ENCODE measurements at places on chromosomes 16 and 17.

GRCh38 chr17:36485027-36485426 is 1.5 kb upstream of the ZNHIT3 start:
- DNase-seq = no peak

- DNase-seq = peak; percentile 84
These were observed 2.7 kb downstream of the CETP start for GRCh38 chr16:56964243-56965148.

DNA sequence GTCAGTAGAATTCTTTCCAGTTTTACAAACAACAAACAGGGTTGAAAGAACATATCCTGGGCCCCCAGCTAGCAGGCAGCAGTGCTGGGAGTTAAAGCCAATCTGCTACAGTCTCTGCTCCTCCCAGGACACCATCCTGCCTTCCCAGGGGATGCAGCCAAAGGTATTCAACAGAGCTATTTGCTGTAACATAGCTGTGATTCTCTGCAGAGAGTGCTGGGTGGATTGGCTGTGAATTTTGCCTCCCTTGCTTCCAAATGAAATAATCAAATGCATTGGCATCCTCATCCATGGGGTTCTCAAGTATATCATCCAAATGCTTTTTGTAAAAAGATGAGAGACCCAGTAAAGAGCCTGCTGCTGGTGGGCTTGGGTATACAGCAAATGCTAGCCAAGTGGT is 124.3 kb downstream of the NPIPB5 start:
- DNase-seq = no peak

GRCh38 chr16:26645614-26646013 is 421.1 kb upstream of the C16orf82 start:
- DNase-seq = no peak

DNA sequence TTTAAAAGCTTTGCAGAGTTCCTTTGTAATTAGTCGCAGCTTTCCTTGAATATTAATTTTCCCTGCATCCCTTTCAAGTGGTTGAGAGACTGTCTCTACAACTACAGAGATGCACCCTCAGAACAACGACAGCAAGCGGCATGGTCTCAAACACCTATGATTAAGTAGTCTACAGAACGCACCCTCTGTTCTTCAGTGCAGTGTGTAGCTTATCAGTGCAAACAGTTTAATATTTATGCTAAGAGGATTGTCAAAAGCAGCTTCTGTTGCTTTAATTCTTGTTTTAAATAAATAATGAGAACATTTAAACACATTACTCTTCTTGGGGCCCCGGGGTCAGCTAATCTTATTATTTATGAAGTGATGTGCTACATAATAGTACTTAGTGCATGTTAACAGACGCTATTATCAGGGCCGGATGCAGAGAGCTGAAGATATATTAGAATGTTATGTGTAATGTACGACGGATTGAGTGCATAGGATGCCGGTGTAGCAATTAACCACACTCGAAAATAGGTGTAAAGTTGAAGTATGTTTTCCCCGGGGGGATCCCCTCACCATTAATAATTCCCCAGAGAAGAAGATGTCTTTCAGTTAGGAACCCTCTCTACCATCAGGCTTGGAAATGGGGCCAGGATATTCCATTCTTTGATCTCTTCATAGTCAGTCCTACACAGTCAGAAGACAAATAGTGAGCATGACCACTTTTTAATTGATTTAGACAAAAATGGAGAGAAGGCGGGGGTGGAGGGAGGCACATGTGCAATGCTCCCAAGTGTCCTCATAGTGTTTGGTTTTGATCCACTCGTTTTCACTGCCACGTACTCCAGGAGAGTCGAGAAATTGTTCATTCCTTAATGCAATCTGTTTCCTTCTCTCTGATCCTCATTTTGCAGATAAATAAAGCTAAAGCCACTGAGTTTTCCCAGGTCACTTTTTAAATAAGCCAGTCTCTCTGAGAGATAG is 176.3 kb downstream of the IRX3 start:
- DNase-seq = no peak

GRCh38 chr17:50148226-50149090 is 2.0 kb downstream of the PPP1R9B start:
- peak; percentile 53 for DNase-seq

GRCh38 chr17:74280093-74280513 is 6.1 kb downstream of the DNAI2 start:
- no peak for DNase-seq

GRCh38 chr16:62814891-62815290 is 778.7 kb upstream of the CDH8 start:
- DNase-seq = no peak

DNA sequence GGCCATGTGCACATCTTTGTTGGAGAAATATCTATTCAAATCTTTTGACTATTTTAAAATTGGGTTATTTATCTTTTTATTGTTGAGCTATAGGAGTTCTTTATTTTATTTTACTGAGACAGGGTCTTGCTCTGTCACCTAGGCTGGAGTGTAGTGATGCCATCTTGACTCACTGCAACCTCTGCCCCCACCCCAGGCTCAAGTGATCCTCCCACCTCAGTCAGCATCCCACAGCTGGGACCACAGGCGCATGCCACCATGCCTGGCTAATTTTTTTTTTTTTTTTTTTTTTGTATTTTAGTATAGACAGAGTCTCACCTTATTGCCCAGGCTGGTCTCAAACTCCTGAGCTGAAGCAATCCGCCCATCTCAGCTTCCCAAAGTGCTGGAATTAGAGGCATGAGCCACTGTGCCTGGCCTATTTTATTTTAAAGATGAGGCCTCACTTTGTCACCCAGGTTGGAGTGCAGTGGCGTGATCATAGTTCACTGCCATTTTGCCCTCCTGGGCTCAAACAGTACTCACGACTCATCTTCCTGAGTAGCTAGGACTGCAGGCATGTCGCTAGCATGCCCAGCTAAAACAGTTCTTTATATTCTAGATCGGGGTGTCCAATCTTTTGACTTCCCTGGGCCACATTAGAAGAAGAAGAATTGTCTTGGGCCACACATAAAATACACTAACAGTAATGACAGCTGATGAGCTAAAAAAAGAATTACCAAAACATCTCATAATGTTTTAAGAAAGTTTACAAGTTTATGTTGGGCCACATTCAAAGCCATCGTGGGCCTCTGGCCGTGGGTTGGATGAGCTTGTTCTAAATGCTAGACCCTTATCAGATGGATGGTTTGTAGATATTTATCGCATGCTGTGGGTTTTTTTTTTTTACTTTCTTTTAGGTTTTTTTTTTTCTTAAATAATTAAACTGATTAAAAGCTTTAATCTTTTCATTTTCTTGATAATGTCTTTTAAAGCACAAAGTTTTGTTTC is 13.7 kb downstream of the TENT4B start:
- DNase-seq = no peak

DNA sequence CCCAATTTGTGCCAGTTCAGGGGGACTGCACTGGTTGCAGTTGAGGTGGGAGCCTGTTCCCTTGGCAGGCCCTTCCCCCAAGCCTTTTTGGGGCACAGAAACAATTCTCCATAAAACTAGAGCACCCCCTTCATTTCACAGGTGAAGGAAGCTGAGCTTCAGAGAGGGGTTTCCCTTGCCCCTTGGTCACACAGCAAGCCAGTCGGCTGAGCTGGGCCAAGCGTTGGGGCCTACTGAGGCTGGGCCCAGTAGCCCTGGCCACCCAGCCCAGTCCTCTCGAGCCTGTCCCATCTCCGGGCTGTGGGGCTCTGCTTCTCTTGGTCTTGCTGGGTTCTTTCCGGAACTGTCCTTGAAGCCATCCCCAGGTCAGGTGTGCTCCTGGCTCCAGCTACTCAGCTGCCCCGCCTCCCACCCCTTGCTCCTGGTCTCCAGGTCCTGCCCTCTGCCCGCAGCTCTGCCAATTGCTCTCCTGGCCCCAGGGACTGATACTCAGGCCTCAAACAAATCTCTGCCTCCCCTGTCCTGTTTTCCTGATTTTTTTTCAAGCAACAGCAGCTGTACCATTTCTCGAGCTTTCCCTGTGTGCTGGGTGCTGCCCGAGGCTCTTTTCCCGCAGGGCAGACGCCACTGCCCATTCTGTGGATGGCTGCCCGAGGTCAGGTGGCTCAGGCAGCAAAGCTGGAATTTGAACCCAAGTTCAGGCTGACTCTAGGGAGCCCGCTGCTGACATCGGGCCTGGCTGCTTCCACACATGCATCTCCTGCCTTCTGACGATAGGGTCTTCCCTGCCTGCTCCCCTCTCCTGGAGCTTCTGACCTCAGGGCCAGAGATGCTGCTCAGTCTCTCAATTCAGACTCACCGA is 87.4 kb upstream of the NKD1 start:
- DNase-seq = no peak

- no peak for DNase-seq
These were observed 47.1 kb downstream of the ABAT start for GRCh38 chr16:8721336-8722024.

DNA sequence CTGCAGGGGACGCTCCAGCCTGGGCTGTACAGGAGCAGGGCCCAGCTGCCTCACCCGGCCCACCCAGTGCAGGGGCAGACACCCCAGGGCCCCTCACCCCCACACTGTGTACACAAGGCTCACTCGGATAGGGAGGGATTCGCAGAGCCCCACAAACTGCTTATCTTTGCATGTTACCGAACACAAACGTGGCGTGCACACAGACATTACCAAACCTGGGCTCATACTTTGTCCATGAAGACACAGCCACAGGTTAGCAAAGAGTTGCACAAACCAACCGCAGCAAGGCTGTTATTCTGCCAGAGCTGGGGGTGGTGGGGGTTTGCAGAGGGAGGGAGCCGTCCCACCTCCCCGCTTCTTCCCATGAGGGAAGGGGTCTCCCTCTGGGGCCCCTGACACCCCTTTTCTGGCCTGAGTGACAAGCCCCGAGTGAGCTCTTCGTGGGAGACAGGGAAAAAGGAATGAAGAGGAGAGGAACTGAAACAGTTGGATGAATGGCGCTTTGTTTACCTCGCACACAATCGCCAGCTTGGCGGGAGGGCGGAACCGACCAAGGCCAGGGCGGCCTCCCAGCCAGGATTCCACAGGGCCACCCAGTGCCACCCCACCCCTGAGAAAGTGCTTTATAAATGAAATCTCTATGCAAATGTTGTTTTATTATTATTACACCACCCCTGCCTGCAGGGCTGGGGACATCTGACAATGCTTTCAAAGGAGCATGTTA is 434 bp upstream of the CPSF4L start:
- no peak for DNase-seq

- no peak for DNase-seq
These were observed 584 bp upstream of the STAT5B start for GRCh38 chr17:42276609-42277341.

DNA sequence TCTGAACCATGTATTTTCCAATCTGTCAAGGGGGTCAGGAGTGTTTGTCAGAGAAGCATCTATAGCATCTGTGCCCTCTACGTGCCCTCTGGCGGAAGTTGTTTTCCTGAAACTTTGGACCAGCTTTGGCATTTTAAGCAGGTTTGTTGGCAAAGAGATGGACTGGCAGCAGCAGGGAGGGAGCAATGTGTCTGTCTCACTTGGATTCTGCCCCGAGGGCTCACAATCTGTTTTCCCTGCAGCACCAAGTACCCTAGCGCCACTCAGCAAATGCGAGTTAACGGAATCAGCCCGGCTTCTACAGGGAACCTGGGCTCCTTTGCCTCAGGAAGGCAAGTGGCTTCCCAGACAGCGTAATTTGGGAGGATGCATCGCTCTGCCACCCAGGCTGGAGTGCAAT is 17.4 kb downstream of the DUSP14 start:
- no peak for DNase-seq

GRCh38 chr17:81712468-81713003 is 452 bp downstream of the SLC25A10 start:
- no peak for DNase-seq

DNA sequence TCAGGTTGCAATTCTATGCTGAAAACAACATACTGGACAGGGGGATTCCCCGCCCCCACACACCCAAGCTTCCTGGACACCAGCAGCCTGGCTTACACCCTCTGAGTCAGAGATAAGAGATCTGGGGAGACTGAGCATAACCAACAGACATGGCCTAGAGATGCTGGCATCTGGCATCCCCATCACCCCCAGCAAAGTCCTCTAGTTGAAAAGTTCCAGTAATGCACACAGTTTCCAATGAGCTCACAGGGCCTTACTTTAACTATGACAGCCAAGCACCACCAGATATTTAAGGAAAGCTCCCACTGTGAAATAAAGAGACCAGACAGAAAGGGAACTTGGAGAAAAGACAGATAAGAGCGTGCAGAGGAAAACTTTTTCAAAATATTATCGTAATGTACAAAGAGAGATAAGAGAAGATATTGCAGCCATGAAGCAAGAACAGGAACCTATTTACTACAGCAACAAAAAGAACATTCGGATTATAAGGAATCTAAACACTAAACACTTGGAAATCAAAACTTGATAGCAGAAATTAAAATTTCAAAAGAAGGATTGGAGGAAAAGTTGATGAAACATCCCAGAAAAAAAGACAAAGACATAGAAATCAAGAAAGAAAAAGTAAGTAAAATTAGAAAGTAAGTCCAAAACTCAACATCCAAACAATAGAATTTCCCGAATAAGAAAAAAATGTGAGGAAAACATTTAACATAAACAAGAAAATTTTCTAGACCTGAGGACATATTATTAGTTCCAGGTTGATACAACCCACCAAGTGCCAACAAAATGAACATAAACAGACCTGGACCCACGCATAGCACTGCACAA is 17.2 kb upstream of the ALOX15 start:
- DNase-seq = no peak

GRCh38 chr17:9239246-9239792 is 218.0 kb downstream of the NTN1 start:
- DNase-seq = no peak

GRCh38 chr17:79627184-79627765 is 16.4 kb upstream of the RBFOX3 start:
- no peak for DNase-seq

- no peak for DNase-seq
These were observed 7.5 kb downstream of the IL4R start for GRCh38 chr16:27321013-27321915.

DNA sequence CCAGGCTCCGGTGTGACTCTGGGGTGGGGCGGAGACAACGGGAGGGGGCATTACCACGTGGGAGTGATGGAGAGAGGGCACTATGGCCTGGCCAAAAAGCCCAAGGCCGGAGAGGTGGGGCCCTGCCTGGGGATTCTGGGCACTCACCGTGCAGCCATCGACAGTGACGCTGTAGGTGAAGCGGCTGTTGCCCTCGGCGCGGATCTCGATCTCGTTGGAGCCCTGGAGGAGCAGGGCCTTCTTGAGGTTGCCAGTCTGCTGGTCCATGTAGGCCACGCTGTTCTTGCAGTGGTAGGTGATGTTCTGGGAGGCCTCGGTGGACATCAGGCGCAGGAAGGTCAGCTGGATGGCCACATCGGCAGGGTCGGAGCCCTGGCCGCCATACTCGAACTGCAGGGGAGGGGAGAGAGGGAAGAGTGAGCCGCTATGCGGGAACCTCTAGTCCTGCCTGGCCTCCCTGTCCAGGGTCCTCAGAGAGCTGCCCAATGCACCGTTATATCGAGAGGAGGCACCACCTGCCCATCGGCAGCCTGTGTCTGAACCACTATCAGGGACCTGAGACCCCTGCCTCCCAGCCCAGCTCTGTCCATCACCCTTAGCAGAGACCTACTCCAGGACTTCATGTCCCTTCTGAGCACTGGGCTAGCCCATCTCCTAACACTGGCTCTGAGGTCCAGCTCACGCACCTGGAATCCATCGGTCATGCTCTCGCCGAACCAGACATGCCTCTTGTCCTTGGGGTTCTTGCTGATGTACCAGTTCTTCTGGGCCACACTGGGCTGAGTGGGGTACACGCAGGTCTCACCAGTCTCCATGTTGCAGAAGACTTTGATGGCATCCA is 15.6 kb downstream of the COL1A1 start:
- no peak for DNase-seq

- no peak for DNase-seq
These were observed 451.5 kb upstream of the HSBP1 start for GRCh38 chr16:83356266-83356665.

- no peak for DNase-seq
These were observed 28.4 kb downstream of the SLC25A10 start for GRCh38 chr17:81740395-81740961.

GRCh38 chr17:50507871-50508572 is at the start of gene MYCBPAP:
Gene MYCBPAP (plus strand): TSS chr17:50508439. CDS start chr17:50508675, 236 bp downstream.
- DNase-seq = peak; percentile 59
